ENCODE measurements at places on chromosomes 3 and 15.

GRCh38 chr3:132592216-132592615, 4.9 kb upstream of the ACKR4 start:
- DNase-seq: no peak

DNA sequence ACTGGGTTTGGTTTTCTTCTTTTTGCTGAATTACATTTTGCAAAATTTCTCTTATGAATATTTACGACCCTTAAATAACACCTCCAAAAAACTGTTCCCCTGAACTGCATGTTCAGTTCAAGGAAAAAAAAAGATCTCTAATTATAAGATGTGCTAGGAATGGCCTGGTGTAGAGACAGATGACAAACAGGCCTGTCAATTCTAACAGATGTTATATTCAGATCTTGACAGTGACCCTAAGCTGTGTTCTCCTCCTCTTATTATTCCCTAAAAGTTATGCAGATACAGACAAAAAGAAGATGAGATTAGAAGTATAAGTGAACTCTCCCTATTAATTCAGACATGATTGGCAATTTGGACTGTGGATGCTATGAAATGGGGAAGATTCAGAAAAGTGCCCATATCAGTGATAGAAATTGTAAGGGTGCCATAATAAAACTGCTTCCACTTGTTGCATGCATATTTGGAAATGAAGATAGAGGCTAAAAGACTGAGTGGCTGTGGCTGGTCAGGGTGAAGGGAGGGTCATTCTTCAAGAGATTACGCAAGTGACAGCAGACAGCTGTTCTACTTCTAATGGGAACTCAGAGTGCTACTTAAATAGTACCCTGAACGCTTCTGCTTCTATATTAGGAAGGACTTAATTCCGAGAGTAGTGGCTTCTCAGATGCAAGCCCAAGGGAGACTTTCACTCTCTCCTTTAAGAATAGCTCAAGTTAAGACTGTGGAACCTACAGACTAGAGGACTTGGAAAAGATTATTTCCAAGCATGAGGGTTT, 75.5 kb downstream of the ADAMTS9 start:
- no peak for DNase-seq

- no peak for DNase-seq
Observed at GRCh38 chr3:144652573-144652972, 681.0 kb downstream of the DIPK2A start.

- DNase-seq: no peak
Observed at GRCh38 chr3:178087376-178087775, 448.9 kb upstream of the KCNMB2 start.

- DNase-seq: peak; percentile 69
Observed at GRCh38 chr15:92097474-92098178, 244.1 kb downstream of the SLCO3A1 start.

GRCh38 chr15:39125904-39126303, 455.0 kb upstream of the THBS1 start:
- peak; percentile 31 for DNase-seq

GRCh38 chr3:42804831-42805132, 492 bp upstream of the HIGD1A start:
- no peak for DNase-seq

DNA sequence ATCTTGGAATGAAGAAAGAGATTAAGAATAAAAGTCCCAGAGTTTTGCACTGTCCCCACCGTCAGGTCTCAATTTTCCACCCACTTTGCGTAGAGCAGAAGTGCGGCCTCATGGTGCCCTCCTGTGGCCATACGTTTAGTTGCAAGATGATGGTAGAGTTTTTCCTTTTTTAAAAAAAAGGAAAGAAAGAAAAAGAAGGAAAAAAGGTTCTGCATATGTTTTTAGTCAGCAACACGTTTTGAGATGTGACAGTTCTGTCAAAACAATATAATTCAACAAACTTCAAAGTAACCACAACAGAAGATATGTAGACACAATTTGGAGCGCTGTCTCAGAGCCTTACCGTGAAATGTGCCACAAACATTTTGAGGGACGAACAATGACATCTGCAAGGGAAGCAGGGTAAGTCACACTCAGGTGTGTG, 24.6 kb downstream of the EBLN2 start:
- peak; percentile 45 for DNase-seq

- no peak for DNase-seq
Observed at GRCh38 chr15:96403071-96403470, 72.6 kb downstream of the NR2F2 start.

- DNase-seq: no peak
Observed at GRCh38 chr3:55792009-55792408, 304.9 kb upstream of the WNT5A start.

- DNase-seq: no peak
Observed at GRCh38 chr15:33007303-33007855, 187.1 kb downstream of the FMN1 start.

DNA sequence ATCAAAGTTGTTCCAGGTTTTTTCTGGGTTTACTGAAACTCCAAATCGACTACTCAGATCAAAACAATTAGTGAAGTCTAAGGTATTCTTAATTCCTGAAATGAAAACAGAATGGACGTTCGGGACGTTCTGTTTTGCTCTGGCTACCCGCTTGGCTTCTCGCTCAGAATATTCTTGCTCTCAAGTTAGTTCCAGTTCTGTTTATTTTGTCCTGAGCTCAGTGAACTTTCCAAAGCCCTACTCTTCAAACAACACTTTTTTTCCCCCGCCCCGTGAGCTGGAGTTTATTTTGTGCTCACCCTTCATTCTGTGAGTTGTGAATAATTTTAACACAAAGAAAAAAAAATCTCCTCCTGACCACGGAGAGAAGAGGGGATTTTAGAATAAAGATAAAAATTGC, 72.6 kb downstream of the SAMMSON start:
- no peak for DNase-seq

- DNase-seq: no peak
Observed at GRCh38 chr3:141278196-141279076, 46.8 kb downstream of the PXYLP1 start.

- no peak for DNase-seq
Observed at GRCh38 chr3:110307065-110307809, 764.4 kb upstream of the NECTIN3 start.

- no peak for DNase-seq
Observed at GRCh38 chr3:194615226-194615625, 18.0 kb downstream of the TMEM44 start.

GRCh38 chr3:173467501-173467900, 70.0 kb downstream of the NLGN1 start:
- no peak for DNase-seq

DNA sequence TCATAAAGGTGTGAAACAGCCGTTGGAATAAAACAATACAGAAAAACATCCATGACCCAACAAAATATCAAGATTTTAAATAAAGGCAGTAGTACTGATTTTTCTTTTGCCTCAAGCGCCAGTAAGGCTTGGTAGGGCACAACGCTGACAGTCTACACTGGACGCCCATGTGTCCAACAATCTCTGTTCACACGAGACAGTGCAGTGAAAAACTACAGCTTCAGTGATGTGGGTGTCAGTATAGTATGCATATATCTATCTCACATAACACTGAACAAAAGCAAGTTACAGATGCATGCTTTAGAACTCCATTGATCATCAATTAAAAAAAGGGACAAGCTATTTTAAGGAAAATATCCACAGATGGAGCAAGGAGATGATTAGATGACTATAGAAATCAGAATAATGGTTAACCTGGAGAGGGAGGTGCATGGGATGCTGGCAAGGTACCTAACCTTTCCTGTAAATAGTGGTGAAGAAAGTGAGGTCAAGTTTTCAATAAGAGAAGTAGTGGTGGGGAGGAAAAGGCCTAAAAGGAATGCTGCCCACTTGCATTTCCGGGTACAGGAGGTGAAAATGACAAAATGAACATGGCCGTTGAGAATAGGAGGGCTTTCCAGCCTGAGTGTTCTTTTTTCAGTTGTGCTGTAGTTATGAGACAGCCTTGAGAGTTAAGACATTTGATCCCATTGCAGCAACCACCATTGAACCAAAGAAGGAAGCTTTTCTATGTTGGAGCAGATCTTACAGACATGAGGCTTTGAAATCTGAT, 42.7 kb downstream of the CTNNB1 start:
- no peak for DNase-seq

- no peak for DNase-seq
Observed at GRCh38 chr3:126634803-126635202, 20.1 kb downstream of the TXNRD3 start.

DNA sequence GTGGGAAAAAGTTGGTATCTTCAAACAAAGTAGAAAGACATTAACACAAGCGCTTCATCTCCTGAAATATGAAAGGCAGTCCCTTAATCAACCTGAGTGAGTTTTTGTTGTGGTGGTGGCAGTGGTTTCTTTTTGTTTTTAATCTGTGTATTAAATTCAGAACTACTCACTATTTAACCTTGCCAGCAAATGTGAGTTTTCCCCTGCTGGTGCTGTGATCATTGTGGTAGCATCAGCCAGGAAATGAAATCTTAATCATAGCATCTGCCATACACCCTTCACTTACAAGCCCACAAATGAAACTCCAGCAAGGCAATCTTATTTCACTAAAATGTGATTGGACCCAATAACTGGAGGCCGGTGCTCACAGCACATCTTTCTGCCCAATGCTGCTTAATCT, 229.7 kb downstream of the SHOX2 start:
- no peak for DNase-seq

DNA sequence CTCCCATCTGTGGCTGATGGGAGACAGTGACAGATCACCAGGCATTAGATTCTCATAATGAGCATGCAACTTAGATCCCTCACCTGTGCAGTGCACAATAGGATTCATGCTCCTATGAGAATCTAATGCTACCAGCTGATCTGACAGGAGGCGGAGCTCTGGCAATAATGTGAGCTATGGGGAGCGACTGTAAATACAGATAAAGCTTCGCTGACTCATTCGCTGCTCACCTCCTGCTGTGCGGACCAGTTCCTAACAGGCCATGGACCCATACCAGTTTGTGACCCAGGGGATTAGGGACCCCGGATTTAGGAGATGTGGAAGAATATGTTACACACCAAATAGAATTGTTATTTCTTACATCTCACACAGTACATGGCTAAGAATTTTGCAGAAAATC, 6.7 kb downstream of the ARGFX start:
- no peak for DNase-seq

GRCh38 chr15:88377509-88377908, 89.7 kb downstream of the MRPL46 start:
- DNase-seq: no peak

DNA sequence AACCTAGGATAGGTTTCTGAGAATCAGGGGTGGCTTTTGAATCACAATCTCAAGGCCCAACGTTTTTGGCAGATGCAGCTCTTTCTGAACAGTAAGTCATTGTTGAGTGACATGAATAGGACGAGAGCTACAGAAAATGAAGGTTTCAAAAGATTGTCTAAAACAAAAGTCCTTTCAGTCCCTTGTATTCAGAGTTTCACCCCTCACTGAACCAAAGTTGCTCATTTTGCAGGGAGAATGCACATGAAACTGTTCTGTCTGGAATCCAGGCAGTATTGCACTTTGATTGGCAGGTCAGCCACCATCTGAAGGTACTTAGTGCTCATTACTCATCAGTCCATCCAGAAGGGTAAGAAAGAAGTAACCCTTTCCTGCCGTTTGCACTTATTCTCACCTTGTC, 24.1 kb upstream of the RASGRP1 start:
- DNase-seq: no peak

DNA sequence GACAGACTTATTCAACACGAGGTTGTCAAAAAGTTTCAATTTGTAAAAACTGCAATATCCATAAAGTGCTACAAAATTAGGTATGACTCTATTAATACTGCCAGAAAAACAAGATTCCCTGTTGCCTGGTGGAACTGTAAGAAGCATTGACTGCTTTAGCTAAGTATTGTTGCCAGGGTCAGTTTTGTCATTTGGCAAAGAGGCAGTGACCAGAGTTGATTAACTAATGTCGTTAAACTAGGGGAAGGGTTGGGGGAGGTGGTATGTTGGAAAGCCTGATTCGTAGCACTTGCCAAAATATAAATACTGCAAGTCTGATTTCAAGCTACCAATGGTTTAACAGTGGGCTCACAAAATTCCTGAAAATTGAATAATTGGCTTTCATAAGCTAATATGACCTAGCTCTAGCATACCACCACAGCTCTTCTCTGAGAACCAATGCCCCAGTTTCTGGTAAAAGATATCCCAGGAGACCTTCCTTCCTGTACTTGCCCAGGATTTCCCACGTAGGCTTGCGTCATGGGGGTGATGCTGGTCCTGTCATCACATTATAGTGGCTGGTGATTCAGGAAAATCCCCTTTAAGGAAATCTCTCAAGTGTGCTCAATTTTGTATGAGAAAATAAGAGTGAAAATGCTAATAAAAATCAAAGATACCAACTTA, 266.4 kb upstream of the TBC1D5 start:
- DNase-seq: no peak

GRCh38 chr3:13265507-13265906, 154.6 kb downstream of the NUP210 start:
- no peak for DNase-seq

DNA sequence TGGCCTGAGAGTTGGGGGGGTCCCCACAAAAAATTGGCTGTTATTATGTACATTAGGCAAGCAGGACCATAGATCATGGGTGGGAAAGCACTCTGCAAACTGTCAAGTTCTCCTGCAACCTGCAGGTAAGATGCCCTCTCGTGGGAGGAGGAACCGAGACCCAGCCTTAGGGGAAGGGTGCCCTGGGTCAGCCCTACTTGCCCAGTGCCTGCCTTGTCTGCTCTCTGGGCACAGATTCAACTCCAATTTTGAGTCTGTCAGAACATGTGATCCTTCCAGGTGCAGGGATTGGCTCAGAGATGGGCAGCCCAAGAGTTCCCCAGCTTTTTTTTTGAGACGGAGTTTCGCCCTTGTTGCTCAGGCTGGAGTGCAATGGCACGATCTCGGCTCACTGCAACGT, 99.2 kb downstream of the PLXNA1 start:
- DNase-seq: no peak

GRCh38 chr3:160661660-160662059, 15.3 kb upstream of the ARL14 start:
- no peak for DNase-seq

- no peak for DNase-seq
Observed at GRCh38 chr3:31699309-31699953, 166.7 kb downstream of the STT3B start.

DNA sequence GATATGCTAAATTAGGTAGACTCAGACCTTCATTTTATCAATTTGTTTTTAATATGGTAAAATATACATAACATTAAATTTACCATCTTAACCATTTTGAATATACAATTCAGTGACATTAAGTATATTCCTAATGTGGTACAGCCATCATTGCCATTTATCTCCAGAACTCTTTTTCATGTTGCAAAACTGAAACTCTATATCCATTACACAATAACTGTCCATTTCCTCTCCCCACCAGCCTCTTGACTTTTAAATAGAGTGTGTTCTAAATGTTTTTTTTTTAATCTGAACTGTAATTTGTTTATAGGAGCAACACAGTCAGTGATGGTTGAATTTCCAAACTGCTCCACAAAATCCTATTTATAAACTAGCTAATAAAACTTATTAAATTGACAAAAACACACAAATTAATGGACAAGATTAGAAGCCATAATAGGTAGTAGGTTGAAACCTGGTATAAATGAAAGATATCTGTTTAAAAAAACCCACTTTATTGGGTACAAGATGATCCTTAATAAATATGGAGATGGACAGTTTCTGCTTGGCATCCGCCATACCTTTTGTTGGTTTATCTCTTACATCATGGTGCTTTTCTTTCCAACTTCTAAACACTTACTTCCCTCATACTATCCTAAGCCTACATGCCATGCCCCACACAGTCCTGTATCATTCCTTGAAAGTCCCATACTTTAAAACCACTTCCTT, 142.4 kb downstream of the ZPLD1 start:
- DNase-seq: no peak

All from CD4-positive, alpha-beta T cell treated with Interleukin-4 for 1 hour (primary cell).